ENCODE measurements at places on chromosomes 7 and 10. TPM values are rescaled to one million over a fixed set of nuclear protein-coding genes. Genes with fewer than 3 reads are reported as not detected.

The GNA12 gene
- total RNA-seq, result 25.7 TPM

DNA sequence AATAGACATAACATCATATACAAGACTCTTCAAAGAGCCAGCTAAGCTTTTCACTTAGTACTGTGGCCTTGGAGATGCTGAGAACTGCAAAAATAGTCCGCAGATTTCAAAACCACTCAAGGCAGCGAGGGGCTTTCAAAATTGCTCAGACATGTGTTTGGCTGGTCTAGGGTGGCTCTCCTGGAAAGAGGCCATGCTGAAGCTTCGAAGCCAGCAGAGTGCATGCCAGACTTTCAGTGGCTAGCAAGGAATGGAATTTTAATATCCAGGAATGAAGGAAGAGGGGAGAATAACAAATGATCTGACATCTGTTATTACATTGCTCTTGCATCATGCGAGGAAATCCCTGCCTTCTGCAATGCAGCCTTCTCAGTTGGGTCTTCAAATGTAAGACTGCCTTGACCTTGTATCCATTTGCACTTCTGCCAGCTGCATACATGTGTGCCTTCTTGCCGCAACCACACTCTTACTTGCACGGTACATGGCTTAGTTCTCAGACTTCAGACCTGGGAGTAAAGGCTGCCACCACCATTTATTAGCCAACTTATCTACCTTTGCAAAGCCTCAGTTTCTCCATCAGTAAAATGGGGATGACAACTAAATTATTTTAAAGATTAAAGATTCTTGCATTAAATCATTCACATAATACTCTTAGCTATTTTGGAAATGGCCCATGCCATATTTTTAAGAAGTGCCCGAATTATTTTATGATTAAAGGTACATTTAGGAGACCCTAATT lies 55.9 kb downstream of the ITIH5 start:
- peak; percentile 13 for DNase-seq

DNA sequence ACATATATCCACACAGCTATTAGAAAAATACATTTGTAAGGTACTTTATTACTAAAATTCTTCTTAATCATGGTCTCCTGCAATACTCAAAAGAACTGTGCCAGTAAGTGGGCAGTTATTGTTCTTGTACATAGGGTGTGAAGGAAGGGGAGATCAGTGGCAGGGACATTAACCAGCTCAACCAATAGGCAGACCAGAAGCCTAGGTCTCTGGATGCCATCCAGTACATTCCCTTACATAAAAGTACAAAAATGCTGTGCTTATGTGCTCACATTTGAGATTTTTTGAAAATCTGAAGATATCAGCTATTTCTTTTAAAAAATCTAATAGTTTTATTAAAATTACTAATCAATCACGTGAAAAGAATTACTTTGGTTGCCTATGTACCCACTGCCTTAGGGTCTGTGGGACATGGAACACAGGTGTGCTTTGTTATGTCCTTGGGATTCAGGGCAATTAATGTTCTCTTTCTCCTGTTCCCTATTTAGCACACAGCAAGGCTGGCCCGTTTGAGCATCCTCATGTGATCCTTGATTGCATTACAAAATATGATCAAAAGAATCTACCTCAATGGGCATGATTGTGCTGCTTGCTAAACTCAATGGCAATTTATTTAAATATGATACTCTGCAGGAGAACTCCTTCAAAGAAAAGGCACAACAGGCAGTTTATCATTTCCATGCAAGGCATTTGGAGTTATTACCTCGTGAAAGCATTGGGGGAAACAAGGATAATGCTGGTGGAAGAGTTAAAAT lies 22.7 kb downstream of the TWIST1 start:
- DNase-seq, result no peak

The C10orf90 gene
- total RNA-seq, result 2.2 TPM

DNA sequence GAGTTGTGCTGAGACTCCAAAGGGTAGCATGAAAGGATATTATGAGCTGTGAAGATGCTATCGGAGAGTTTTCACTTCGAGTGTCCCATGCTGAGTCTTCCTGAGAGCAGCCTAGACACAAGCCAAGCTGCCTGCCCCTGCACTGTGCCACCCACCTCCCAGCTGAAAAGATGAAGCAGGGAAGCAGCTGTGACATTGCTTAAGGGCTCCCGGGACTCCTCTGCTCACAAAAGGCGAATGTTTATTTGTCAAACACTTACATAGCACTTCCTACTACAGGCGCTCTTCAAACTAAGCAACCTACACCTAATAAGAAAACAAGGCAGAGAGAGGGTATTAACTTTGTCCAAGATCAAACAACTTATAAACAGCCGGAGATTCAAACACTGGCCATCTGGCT lies 95.6 kb downstream of the OSBPL3 start:
- DNase-seq, result no peak

The RBM48 gene
- 12.8 TPM for total RNA-seq

GRCh38 chr10:11578802-11579255 lies 32.6 kb downstream of the USP6NL start:
- DNase-seq, result no peak

DNA sequence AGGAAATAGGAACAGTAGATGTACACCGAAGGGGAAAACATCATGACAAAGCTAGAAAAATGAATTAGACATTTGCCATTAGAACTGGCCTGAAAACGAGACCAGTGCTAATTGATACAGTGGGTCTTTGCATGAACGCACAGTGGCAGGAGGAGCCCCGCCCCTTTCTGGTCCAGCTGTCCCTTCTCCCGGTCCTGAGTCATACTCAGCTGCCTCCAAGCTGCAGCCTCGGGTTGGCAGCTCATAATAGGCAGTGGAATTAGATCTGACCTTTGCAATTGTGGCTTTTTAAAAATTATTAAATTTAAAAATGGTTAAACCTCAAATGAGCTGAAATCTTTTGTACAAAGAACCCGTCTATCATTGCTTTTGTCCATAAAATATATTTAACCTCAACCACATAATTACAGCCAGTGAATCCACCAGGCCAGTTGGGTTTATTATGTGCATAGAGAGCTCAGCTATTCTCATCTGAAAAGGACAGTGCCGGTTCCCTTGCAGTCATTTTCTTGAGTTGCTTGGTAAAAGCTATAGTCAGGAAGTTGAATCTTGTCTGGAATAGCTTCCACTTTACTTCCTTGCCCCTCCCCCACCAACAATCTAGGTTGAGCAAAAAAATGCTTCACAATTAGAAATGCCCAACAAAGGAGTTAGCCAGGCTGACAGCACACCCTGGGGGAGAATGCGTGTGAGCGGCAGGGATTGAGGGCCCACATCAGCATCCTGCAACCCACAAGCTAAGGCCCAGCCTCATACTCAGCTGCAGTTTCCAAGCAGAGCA lies 147.1 kb downstream of the BUB3 start:
- peak; percentile 78 for DNase-seq
